ENCODE measurements at places on chromosomes 5 and 9.

DNA sequence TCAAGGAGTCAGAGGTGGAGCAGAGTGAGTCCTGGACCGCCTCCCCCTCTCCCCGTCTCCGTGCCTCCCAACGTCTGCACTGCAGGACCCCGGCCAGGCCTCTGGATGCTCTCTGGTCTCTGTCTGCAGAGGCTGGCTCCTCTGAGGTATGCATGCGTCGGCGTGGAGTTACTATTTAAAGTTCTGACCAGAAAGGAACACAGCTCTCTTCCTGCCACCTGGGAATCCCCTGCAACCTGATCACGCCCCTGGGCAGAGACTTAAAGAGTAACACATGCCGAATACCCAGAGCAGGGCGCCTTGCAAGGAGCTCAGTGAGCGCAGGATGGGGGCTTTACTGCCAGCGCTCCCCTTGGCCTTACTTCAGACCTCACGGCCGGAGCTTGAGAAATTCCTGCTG, 16.0 kb downstream of the ANXA6 start:
- peak; percentile 64 for DNase-seq

- no peak for DNase-seq
Measured at GRCh38 chr9:18018661-18019060, 439.8 kb downstream of the SH3GL2 start.

GRCh38 chr9:35556776-35557175, 48.3 kb upstream of the TESK1 start:
- no peak for DNase-seq

- no peak for DNase-seq
Measured at GRCh38 chr9:110895147-110895905, 142.9 kb downstream of the LPAR1 start.

DNA sequence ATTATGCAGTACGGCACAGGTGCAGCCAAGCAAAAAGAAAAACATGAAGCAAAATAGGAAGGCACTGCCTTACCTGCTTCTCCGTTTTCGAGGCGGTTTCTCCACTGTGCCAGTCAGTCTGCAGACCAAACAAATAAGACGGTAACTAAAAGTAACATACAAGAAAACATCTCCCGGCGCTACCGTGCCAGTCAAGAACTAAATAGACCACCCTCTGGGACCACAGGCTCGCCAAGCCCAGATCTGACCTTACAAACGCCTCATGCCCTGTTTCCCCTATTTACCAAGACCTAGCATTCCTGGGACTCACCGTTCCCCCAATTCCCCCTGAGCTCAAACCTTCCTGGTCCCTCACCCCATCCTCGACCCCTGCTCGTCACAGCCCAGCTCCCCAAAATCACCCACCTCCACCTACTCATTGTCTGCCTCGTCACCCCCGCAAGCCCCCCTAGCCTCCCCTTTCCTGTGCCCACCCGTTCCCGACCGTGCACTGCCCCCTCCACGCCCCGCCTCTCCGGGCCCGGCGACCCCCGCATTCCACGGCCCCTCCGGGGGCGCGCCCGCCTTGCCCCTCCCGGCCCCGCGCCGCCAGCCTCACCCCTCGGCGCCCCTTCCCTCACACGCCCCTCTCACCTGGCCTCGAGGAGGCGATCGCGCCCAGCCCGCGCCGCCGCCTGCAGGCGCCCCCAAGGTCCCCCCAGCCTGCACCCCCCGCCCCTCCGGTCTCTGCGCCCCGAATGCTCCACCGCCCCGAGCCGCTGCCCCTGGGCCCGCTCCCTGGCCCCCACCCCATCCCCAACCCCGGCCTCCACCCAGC, 560 bp downstream of the SCAI start:
- DNase-seq, result peak; percentile 3

- no peak for DNase-seq
Measured at GRCh38 chr5:11894992-11895391, 9.3 kb downstream of the CTNND2 start.

- no peak for DNase-seq
Measured at GRCh38 chr5:135373736-135374515, 25.1 kb downstream of the MACROH2A1 start.

DNA sequence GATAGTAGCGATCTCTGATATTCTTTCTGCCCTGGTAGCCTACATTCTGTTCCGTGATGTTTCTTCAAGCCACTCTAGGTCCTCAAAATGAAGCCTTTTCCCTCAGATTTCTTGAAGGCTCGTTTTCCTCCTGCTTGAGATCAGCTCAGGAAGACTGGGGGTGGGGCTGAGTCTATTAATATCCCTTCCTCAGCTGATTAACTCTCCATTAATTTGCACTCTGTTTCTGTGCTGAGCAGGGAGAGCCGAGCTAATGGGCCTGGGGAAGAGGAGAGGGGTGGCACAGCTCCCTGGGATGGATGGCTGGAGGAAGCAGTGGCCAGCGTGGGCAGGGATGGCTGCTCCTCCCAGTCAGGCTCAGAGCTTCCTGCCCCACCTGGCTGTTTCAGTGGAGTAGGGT, 93.3 kb downstream of the PPARGC1B start:
- no peak for DNase-seq
